ENCODE measurements at places on chromosomes 4 and X.

DNA sequence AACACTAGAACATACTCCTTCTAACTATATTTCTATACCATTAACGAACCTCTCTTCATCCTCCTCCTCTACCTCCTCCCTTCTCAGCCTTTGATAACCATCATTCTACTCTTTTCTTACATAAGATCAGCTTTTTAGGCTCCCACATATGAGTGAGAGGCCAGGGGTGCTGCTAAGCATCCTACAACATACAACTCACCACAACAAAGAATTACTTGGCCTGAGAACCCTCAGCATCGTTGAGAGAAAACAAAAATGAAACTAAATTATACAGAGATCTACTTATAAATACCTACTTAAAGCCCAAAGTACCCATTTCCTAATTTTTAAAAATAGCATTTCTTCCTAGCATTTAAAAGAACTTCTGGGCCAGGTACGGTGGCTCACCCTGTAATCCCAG, 77.7 kb downstream of the CC2D2A start:
- no peak for DNase-seq

- no peak for DNase-seq
Measured at GRCh38 chrX:74242484-74243138, 61.4 kb upstream of the ZCCHC13 start.

GRCh38 chr4:126233483-126233882, 918.7 kb downstream of the FAT4 start:
- no peak for DNase-seq

- DNase-seq = no peak
Measured at GRCh38 chrX:134623293-134624045, 34.8 kb downstream of the PLAC1 start.

GRCh38 chr4:184201179-184201578, 16.5 kb downstream of the ENPP6 start:
- DNase-seq = no peak

DNA sequence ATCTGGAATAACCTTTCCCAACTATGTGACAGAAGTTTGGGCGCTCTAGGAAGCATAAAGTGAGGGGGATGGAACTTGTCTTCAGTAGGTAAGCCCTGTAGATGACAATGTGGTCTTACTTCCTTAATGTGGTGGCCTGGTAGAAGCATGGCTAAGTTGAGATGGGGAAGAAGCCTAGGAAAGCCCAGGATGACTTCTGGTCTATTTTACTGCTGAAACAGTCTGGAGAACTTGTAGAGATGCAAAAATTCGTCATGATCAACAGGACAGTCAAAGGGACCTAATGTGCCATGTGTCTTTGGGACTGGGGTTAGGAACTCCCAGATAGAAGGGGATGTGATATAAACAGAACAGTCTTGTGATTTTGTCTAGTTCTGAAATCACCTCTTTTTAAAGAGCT, 40.8 kb downstream of the CCNG2 start:
- DNase-seq = no peak

DNA sequence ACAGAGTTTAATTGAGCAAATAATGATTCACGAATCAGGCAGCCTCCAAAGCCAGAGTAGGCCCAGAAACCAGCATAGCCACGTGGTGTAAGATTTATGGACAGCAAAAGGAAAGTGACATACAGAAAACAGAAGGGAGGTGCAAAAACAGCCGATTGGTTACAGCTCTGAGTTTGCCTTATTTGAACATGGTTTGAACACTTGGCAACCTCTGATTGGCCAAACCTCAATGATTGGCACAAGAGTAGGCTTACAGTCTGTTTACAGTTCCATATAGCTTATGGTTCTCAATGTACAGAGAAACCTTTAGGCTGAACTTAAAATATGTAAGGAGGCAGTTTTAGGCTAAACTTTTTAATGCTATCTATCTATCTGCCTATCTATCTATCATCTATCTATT, 394.8 kb downstream of the CFAP47 start:
- DNase-seq = no peak

DNA sequence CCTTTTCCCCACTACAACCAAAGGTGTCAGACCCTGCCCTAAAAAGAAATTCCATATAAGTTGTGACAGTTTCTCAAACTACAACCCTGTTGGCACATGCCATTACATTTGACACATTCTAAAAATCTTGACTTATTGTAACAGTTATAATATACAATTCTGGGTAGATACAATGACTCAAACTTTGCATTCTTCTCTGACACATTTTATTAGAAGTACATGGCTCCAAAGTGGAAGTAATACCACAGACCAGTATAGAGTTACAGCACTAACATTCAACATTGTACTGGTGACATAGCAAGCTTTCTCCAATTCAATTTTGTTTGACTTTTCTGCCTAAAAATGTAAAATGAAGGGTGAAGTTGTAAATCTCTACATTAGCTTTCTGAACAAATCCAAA, 196.6 kb upstream of the ETNPPL start:
- no peak for DNase-seq

DNA sequence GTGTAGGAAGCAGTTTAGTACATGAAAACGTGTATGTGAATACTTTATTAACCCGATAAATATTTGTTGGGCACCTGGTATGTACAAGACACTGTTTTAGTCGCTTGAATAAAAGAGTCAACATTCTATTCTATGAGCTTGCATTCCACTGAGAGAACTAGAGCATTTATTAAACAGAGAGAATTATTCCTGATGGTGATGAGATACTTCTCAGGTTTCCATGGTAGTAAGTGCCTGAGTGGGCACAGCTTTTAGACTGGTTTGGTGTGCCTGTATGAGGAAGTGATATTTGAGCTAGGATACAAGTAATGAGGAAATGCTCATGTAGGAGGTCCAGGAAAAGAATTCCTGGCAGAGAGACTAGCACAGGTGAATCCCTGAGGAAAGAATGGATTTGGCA, 94.2 kb downstream of the ATP10D start:
- no peak for DNase-seq

GRCh38 chr4:15756361-15756861, 21.7 kb upstream of the CD38 start:
- no peak for DNase-seq

GRCh38 chr4:160514126-160514525, 1411.2 kb downstream of the RAPGEF2 start:
- DNase-seq = no peak

DNA sequence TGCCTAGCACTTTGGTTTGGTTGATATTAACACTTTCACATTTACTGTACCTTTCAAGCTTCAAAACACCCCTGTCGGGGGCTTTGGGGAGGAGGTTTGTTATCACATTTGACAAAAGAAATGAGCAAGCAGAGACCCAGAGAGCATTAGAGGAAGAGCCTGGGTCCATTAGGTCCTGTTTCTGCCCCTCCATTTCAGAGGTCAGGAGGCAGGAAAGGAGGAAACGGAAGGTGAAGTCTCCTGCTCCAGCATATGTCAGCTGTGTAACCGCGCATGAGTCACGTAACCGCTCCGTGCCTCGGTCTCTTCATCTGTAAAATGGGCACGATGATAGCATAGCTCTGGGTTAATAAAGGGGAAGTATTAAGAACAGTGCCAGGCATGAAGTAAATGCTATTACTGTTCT, 201.9 kb upstream of the BCOR start:
- no peak for DNase-seq

DNA sequence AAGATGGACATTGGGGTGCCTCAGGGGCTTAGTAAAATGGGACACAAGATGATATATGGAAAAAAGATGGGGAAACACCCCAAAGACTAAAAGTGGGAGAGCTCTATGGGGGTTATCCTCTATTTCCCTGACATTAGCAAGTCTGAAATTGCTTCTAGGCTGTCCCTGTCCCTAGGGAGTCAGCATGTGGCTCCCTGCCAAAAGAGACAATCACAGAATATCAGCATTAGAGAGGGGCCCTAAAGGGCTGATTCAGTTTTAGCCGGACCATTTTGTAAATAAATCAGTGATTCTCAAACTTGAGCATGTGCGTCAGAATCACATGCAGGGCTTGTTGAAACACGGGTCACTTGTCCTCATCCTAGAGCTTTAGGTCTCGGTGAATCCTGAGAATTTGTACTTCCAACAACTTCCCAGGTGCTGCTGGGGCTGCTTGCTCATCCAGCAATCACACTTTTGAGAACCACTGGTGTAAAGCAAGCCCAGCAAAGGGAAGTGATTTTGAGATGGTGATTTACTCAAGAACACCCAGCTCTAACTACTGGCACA, 165.3 kb upstream of the DGKK start:
- DNase-seq = no peak

GRCh38 chr4:184066584-184067300, 150.9 kb downstream of the ENPP6 start:
- no peak for DNase-seq

DNA sequence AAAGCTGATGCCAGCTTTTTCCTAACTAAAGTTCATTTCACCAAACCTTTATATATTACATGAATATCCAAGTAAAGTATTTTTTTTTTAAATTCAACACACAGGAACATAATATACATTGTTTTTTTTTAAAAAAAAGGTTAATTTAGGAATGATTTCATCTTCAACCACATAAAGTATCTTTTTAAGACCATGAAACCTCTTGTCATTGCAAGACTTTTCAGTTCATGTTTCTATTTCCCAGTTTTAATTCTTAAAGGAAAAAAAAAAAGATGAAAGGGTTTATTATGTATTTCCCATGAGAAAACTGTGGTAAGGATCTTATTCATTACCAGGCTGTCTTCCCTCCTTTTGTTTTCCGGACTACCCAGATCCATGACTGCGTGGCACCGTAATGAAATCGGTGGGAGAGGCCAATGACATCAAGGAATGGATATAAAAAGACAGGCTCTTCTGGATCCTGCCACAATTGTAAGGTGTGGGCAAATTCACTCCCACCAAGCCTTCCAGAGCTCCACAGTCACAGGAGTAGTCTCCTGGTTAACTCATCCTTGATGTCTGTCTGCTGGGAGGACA, 84.7 kb upstream of the CBR4 start:
- DNase-seq = no peak

GRCh38 chr4:155807021-155807420, 48.2 kb downstream of the GUCY1B1 start:
- no peak for DNase-seq

- DNase-seq = no peak
Measured at GRCh38 chr4:140691369-140691768, 64.8 kb downstream of the TBC1D9 start.

GRCh38 chr4:164894702-164895101, 17.7 kb downstream of the APELA start:
- DNase-seq = no peak

DNA sequence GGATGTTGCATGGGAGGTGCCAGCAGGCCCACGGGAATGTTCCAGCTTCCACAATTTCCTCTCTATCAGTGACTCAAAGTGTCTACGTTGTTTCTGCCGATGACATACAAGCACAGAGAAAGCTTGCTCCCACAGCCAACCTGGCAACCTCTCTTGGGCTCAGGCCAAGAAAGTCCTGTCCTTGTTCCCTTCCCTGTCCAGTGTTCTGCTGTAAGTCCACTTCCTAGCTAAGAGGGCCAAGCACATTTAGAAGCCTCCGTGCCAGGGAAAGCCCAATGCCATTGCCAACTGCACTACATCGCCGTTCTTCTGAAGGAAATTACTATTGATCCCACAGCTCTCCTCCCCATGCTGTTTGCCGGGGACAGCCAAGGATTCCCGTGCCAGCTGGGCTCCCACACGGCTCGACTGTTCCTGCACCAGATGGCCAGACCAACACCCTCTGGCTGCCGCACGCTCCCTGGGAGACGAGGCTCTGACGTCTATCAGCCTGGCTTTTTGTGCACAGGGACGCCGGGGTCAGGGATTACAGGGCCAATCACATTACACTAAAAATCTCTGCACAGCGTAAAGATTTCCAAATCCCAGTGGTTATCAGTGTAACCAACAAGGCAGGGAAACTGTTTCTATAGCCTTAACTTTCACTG, 284.0 kb downstream of the BCOR start:
- no peak for DNase-seq

DNA sequence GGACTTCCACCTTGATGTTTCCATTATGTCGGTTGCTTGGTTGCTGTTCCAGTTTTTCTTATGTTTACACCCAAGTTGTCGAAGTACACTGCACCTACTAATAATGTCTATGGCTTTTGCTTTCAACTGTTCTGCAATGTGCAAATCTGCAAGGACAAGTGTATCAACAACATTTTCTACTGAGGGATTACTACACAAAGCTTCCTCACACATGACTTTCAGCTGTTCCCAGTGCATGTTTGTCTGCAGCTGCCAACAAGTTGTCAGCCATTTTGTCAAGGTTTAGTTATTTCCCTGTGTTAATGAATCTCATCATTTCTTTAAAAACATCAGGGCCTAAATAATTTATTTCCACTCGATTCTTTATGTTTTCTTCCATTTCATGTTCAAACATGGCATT, 45.4 kb upstream of the UGT2A3 start:
- no peak for DNase-seq

- no peak for DNase-seq
Measured at GRCh38 chr4:184364100-184364921, 110.0 kb downstream of the IRF2 start.

GRCh38 chr4:121308828-121309227, 72.0 kb downstream of the QRFPR start:
- DNase-seq = no peak

DNA sequence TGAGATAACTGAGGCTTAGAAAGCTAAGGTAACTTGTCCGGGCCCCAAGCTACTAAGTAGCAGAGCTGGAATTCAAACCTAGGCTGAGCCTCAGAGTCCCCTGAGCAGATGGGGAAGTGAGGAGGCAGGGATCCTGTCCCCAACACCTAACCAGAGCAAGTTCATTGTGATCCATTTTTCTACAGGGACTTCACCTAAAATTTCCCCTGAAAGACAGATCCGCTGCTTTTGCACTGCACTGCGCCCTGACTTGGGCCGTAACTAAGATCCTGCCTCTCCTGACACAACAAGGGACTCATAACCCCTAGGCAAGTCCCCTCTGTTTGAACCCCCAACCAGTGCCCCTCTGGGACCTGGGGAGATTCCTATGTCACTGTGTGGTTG, 25.6 kb upstream of the MTM1 start:
- DNase-seq = no peak

DNA sequence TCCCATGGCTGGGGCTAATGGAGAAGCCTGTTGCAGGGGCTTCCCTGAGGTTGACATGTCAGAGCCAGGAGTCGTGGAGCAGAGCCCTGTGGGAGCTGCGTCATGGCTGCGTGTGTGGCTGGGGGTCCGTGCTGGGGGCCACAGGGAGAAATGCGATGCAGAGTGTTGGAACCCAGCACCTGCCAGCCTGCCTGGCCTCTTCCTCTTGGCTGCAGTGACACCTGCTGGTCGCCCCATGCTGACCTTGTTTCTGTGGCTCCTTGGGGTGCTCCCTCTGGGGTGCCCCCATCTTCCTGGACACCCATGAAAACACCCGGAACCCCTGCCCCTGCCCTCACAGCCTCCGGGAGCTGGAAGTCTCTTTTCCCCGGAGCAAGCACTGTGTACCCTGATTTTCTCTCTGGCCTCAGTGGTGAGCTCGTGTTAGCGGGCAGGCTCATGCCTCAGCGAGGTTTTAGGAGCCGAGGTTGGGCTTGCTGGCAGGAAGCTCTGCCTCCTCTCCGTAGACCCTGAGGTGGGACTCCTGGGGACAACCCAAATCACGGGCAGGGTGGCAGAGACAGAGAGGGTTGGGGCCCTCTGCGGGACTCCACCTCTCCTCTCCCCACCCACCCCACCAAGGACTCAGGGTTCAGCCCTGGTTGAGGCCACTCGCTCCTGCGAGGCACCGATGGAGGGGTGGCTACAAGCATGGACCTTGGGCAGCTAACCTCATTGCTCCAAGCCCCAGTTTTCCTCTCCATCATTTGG, 103.7 kb downstream of the SORCS2 start:
- DNase-seq = no peak

GRCh38 chrX:39767446-39767845, 330.3 kb downstream of the BCOR start:
- DNase-seq = no peak
